ENCODE measurements at places on chromosomes 3 and 15. TPM values are rescaled to one million over a fixed set of nuclear protein-coding genes. Genes with fewer than 3 reads are reported as not detected.

CCDC54 gene
- not detected for total RNA-seq

GXYLT2 gene
- total RNA-seq = 1.6 TPM

OR5K2 gene
- total RNA-seq = not detected

RAF1 gene
- total RNA-seq = 66.0 TPM

PPM1M gene
- 5.0 TPM for total RNA-seq

MLF1 gene
- total RNA-seq = 20.9 TPM

CFAP100 gene
- total RNA-seq = not detected

POLQ gene
- total RNA-seq = 5.8 TPM

RETNLB gene
- not detected for total RNA-seq

MTHFS gene
- 78.0 TPM for total RNA-seq

LRCH3 gene
- 17.3 TPM for total RNA-seq

KIF15 gene
- total RNA-seq = 7.4 TPM

LRRC34 gene
- total RNA-seq = not detected

ZMYND10 gene
- 0.94 TPM for total RNA-seq

CHRD gene
- total RNA-seq = 0.11 TPM

ECE2 gene
- not detected for total RNA-seq

FOXB1 gene
- total RNA-seq = not detected

SLC24A5 gene
- not detected for total RNA-seq

ANXA2 gene
- total RNA-seq = 5,358 TPM

PEX11A gene
- total RNA-seq = 8.0 TPM

ITGA11 gene
- total RNA-seq = 4.3 TPM

KLF15 gene
- total RNA-seq = 1.4 TPM

EPB42 gene
- not detected for total RNA-seq

KIF9 gene
- 18.2 TPM for total RNA-seq

BNC1 gene
- 0.65 TPM for total RNA-seq

CLDN18 gene
- total RNA-seq = not detected

ARPP19 gene
- total RNA-seq = 83.5 TPM

SLC25A20 gene
- 10.7 TPM for total RNA-seq

ALS2CL gene
- total RNA-seq = 7.0 TPM

NR1I2 gene
- not detected for total RNA-seq

ISG20 gene
- total RNA-seq = 41.2 TPM

PCOLCE2 gene
- total RNA-seq = 21.8 TPM

HERC2 gene
- total RNA-seq = 41.1 TPM

POLG gene
- 55.5 TPM for total RNA-seq

NOX5 gene
- 0.24 TPM for total RNA-seq

ZNF620 gene
- 1.8 TPM for total RNA-seq

SLC25A38 gene
- 37.1 TPM for total RNA-seq

IL17RE gene
- total RNA-seq = 1.7 TPM

TRMT10C gene
- 32.0 TPM for total RNA-seq

LNP1 gene
- 0.80 TPM for total RNA-seq

GP9 gene
- total RNA-seq = not detected

ZDHHC23 gene
- total RNA-seq = 2.9 TPM

GJD2 gene
- total RNA-seq = not detected

SHC4 gene
- 0.92 TPM for total RNA-seq

SCG5 gene
- total RNA-seq = 1.9 TPM

CHD2 gene
- total RNA-seq = 27.6 TPM

Data from A549 treated with AZD2906 at 1 μM for 4 hours (cell line).